ENCODE measurements at places on chromosomes 1 and 21. TPM values are rescaled to one million over a fixed set of nuclear protein-coding genes. Genes with fewer than 3 reads are reported as not detected.

DNA sequence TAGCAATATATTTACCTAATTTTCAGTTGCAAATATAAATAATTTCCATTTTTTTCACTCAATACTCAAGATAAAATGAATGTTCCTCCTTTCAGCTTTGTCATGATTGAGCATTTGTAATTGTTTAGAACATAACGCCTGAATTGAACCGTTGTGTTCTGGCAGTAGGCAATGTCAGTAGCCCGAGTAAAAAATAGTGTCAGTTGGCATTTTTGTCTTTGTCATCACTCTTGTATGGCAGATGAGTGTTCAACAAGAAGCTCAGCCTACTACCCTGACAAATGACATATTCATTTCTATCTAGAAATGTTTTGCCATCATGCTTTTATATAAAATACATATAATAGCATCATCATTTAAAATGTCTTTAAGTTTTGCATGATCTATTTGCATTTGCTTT lies 691.4 kb upstream of the NCAM2 start:
- no peak for DNase-seq

DNA sequence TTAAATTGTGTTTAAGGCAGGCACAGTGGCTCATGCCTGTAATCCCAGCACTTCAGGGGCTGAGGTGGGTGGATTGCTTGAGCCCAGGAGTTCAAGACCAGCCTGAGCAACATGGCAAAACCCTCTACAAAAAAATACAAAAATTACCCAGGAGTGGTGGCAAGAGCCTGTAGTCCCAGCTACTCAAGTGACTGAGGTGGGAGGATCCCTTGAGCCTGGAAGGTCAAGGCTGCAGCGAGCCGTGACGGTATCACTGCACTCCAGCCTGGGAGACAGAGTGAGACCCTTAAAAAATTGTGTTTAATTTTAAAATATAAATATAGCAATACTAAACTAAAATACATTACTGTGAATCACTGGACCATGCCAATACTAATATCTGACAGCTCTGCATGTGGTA lies 42.8 kb downstream of the SORT1 start:
- DNase-seq: no peak

CR1 gene
- total RNA-seq: 171 TPM

GRCh38 chr1:159980786-159981185 lies 26.7 kb upstream of the SLAMF9 start:
- DNase-seq: no peak

All from spleen (tissue), 13 donors.